ENCODE measurements at places on chromosomes 7 and 10. TPM values are rescaled to one million over a fixed set of nuclear protein-coding genes. Genes with fewer than 3 reads are reported as not detected.

DNA sequence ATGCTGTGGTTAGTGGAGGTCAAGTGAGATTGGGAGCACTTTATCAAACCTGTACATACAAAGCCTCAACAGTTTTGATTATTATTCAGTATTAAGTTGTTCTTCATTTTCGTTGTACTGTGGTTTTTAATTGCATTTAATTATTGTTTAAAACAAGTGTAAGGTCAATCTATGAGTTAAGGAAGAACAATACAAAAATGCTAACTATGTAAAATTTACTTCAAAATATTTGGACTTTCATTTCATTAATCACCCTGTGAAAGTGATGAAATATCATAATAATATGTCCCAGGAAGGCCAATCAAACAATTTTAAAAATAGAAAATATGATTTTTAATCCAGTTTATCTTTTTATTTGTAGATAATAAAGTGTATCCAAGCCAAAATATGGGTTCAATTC, 13.6 kb upstream of the NDUFA5 start:
- DNase-seq: no peak

GRCh38 chr7:48033922-48034321, 1.4 kb upstream of the C7orf57 start:
- no peak for DNase-seq

- no peak for DNase-seq
Measured at GRCh38 chr7:78607099-78607498, 808.5 kb downstream of the PHTF2 start.

Gene PON1
- total RNA-seq: not detected

DNA sequence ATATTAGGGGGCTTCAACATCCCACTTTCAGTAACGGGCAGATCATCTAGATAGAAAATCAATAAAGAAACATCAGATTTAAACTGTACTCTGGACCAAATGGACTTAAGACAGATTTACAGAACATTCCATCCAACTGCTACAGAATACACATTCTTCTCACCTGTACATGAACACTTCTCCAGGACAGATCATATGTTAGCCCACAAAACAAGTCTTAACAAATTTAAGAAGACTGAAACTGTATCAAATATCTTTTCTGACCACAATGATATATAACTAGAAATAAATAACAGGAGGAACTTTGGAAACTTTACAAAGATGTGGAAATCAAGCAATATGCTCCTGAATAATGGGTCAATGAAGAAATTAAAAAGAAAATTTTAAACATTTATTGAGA, 86.7 kb downstream of the MICU1 start:
- no peak for DNase-seq

All from activated CD8-positive, alpha-beta T cell treated with anti-CD3 and anti-CD28 coated beads, Interleukin-2, amount 10 ng/mL, durations not matched to agents 7 days and 5 days (primary cell).